Hindlimb muscle (tissue), 1 donor: ENCODE measurements at places on chromosomes 7 and 10. TPM values are rescaled to one million over a fixed set of nuclear protein-coding genes. Genes with fewer than 3 reads are reported as not detected.

Gene GPR141
- polyA plus RNA-seq: 0.28 TPM

Gene SLC26A3
- not detected for polyA plus RNA-seq

DNA sequence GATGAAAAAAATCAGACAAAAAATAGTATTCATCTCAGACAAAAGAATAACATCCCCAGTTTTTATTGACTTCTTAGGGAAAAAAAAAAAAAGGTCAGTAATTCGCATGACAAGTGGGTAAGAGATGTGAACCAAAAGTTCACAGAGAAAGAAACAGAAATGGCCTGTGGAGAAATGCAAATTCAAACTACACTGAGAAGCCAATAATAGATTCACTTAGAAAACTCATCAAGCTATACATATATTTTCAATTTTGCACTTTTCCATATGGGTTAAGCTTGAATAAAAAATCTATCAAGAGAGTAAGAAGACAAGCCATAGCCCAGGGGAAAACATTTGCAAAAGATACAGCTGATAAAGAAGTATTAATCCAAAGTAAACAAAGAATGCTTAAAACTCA lies 28.0 kb downstream of the HERC4 start:
- no peak for DNase-seq

GRCh38 chr10:75546004-75546403 lies 114.6 kb downstream of the LRMDA start:
- no peak for DNase-seq

DNA sequence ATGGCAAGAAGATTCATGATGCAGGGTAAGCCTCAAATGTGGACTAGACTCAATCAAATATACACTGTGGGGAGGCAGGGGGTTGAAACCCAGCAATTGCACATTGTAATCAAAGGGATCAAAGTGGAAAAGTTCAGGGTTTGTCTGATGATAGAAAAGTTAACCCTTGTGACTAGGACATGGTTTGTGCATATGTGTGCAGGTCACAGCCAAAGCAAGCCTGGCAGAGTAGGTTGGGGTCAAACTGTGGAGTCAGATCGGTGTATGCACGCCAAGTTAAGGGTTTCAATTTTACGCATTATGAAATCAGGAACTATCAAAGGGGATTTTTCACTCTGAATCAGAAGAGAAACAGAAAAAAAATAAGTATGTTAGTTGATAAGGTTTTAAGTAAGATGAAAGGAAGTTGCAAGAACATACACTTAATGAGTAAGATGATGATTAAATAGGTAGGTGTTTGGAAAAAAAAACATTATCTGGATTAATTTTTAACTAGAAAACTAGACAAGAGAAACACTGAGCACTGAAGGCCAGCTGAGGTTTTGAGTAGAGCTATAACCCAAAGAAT lies 188.3 kb downstream of the DGKB start:
- DNase-seq: no peak
